WTC11 (cell line): ENCODE measurements at places on chromosomes 16 and 17. TPM values are rescaled to one million over a fixed set of nuclear protein-coding genes. Genes with fewer than 3 reads are reported as not detected.

LGALS9B gene
- not detected in 3 replicates for total RNA-seq

GRCh38 chr16:76329106-76329505, 51.9 kb downstream of the CNTNAP4 start:
- H3K27ac ChIP-seq, result no peak overlapping the region
- DNase-seq, result no peak
- H3K36me3 ChIP-seq, result peaks cover 20% of the 10 kb centered on the region
- peaks cover 3% of the 10 kb centered on the region; the same call in 1 of the 2 replicates for H3K27me3 ChIP-seq

FLII gene
- 298 to 313 TPM (median 309 TPM) in 3 replicates for total RNA-seq

DNA sequence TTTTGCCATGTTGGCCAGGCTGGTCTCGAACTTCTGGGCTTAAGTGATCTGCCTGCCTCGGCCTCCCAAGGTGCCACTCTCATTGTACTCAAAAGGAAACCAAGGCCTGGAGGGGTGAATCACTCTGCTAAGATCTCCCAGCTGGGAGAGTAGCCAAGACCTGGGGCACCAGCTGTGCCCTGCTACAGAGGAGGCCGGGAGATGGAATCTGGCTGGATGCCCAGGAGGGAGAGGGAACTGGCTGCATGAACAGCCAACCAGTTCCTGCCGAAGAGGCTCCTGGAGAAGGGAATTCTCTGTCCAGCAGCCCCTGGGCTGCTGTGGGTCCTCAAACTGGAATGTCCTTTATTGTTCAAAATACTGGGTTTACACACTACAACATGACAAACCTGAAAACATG, 238.7 kb upstream of the CIBAR2 start:
- H3K27ac ChIP-seq, result no peak overlapping the region
- no peak for DNase-seq
- no peak overlapping the region for H3K4me3 ChIP-seq
- H3K27me3 ChIP-seq, result no peaks in the 10 kb centered on the region; the same call in 1 of the 2 replicates
- H3K4me1 ChIP-seq, result peaks cover 26% of the 10 kb centered on the region

- peaks cover 19% of the 10 kb centered on the region for H3K4me1 ChIP-seq
- H3K4me3 ChIP-seq, result peak overlapping the region; percentile 95
- H3K27me3 ChIP-seq, result no peaks in the 10 kb centered on the region
- peak overlapping the region; percentile 50 for H3K27ac ChIP-seq
- no peaks in the 10 kb centered on the region for H3K36me3 ChIP-seq
- DNase-seq, result no peak
These were observed 1.3 kb downstream of the PEMT start for GRCh38 chr17:17590141-17590751.

DNA sequence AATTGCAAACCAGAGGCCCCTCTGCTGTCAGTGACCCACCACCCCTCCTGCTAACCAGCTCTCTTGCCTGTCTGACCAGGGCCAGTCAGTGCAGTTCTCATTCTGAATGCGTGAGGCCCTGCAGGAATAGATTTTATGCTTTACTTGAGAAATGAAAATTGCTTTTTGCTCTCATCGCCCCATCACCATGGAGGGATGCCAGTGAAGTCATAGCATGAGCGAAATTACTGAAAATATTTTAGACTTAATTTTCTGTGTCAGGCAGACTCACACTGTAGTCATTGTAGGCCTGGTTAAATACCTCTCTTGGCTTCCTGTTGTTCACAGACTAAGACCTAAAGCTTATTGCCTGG, 490.5 kb upstream of the CDH5 start:
- no peak overlapping the region for H3K4me3 ChIP-seq
- H3K36me3 ChIP-seq, result no peaks in the 10 kb centered on the region
- H3K27me3 ChIP-seq, result no peaks in the 10 kb centered on the region

DNA sequence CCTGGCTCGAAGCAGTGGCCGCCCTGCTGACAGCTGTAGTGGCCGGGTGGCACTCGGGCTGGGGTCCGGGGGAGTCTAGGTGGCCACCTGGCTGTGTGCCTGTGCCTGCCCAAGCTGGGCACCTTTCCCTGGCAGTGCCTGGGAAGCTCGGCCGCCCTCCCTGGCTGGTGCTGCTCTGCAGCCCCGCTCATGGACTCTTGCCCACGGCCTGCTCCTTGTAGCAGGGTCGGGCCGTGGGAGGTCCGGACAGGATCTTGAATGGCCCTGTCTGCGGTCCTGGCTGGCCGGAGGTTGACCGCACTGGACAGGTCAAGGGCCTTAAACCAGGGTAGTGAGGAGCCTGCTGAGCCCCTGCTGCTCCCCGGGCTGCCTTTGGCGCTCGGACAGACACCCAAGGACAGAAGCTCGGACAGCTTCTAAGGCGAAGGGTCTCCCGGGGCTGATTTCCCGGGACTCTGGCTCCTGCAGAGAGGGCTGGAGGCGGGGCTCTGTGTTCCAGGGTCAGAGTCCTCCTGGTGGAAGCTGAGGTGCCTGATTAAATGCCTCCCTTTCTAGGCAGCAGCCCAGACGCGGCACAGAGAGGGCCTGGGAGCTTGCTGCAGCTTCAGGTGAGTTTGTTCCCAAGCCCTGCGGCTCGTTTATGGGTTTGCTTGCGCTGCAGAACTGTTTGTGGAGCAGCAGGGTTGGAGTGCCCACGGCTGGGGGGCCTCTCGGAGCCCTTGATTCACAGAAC, 6.0 kb downstream of the CAPN15 start:
- H3K4me3 ChIP-seq, result no peak overlapping the region
- H3K27ac ChIP-seq, result no peak overlapping the region
- DNase-seq, result peak; percentile 52
- H3K4me1 ChIP-seq, result peaks cover 10% of the 10 kb centered on the region
- H3K36me3 ChIP-seq, result peaks cover 3% of the 10 kb centered on the region; the same call in 1 of the 2 replicates
- no peaks in the 10 kb centered on the region for H3K27me3 ChIP-seq

CRYBA1 gene
- total RNA-seq, result not detected in 3 replicates

- no peak overlapping the region for H3K27ac ChIP-seq
- no peak for DNase-seq
- H3K4me1 ChIP-seq, result peaks cover 14% of the 10 kb centered on the region
- H3K4me3 ChIP-seq, result no peak overlapping the region
- no peaks in the 10 kb centered on the region for H3K36me3 ChIP-seq
These were observed 43.2 kb downstream of the MYH3 start for GRCh38 chr17:10613775-10614513.

NPIPA5 gene
- 9.1 to 15.0 TPM (median 14.2 TPM) in 3 replicates for total RNA-seq

PRR14 gene
- total RNA-seq, result 21.9 to 24.3 TPM (median 22.0 TPM) in 3 replicates

- no peak overlapping the region for H3K4me3 ChIP-seq
- DNase-seq, result no peak
These were observed 18.3 kb downstream of the RND2 start for GRCh38 chr17:43043307-43043706.

GRCh38 chr17:73654241-73654640, 10.0 kb upstream of the SDK2 start:
- DNase-seq, result no peak
- H3K27ac ChIP-seq, result no peak overlapping the region
- H3K4me1 ChIP-seq, result peaks cover 23% of the 10 kb centered on the region
- no peak overlapping the region for H3K4me3 ChIP-seq

CX3CL1 gene
- 0.66 to 1.2 TPM (median 1.1 TPM) in 3 replicates for total RNA-seq

DNA sequence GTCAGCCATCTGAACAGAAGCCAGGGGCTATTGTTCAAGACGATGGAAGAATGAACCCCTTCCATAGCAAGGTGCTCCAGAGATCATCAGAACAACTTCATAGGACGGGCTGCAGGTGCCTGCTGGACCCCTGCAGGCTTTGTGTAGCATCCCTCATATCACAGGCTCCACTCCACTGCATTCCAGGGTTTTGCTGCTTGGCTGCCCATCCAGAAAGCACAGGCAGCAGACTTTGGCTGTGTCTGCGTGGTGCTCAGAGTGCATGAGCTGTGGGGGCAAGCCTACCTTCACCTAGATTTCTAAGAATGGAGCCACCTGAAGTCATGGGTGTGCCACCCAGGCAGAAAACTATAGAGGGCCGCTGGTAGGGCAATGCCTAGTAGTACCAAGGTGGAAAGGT, 93.9 kb upstream of the NLRP1 start:
- H3K4me1 ChIP-seq, result peaks cover 23% of the 10 kb centered on the region
- peaks cover 3% of the 10 kb centered on the region; the same call in 1 of the 2 replicates for H3K27me3 ChIP-seq
- no peak for DNase-seq
- H3K4me3 ChIP-seq, result no peak overlapping the region
- no peak overlapping the region for H3K27ac ChIP-seq

DNA sequence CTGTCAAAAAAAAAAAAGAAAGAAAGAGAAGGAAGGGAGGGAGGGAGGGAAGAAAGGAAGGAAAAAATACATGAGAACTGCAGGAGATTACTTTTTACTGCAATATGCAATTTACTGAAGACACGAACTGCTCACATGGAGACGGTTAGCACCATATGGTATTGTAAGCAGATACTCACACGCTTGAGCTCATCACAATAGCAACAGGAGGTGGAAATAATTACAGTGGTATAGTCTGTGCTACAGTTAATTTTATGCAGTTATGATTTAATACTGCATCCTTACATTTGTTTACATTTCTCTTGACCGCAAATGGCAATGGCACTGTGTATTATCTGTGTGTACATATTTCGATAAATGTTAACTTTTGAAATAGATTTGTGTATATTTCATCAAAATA, 21.4 kb upstream of the SLC46A1 start:
- peaks cover 3% of the 10 kb centered on the region; the same call in 1 of the 2 replicates for H3K27me3 ChIP-seq
- H3K4me3 ChIP-seq, result no peak overlapping the region
- DNase-seq, result no peak
- H3K36me3 ChIP-seq, result no peaks in the 10 kb centered on the region
- no peaks in the 10 kb centered on the region for H3K4me1 ChIP-seq
- no peak overlapping the region for H3K27ac ChIP-seq

GRCh38 chr16:24141917-24142316, 114.2 kb upstream of the CACNG3 start:
- DNase-seq, result no peak
- peaks cover 12% of the 10 kb centered on the region for H3K36me3 ChIP-seq
- H3K27ac ChIP-seq, result peak overlapping the region; percentile 11; the same call in 1 of the 2 replicates
- H3K27me3 ChIP-seq, result peaks cover 6% of the 10 kb centered on the region; the same call in 1 of the 2 replicates
- no peak overlapping the region for H3K4me3 ChIP-seq

DNA sequence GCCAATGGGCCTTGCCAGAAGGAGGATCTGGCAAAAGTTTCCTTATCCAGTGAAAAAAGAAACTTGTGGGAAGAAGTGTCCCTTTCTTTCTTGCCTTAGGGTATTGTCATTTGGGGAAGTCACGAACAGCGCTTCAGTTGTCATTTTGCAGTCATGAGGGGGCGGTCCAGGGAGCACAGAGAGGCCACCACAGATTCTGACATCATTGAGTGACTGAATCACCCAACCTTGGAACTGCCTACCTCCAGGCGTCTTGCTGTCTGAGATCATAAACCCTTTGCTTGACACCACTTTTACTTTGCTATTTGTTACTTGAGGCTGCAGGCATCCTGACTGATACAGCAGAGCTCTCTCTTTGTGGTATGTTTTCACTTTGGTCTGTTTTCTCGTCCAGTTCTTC, 3.1 kb upstream of the WSCD1 start:
- no peak overlapping the region for H3K4me3 ChIP-seq
- H3K27me3 ChIP-seq, result peaks cover 16% of the 10 kb centered on the region
- no peak overlapping the region for H3K27ac ChIP-seq

GRCh38 chr17:46010597-46011186, 11.6 kb downstream of the STH start:
- H3K27ac ChIP-seq, result no peak overlapping the region
- no peak overlapping the region for H3K4me3 ChIP-seq
- no peaks in the 10 kb centered on the region for H3K27me3 ChIP-seq
- H3K36me3 ChIP-seq, result no peaks in the 10 kb centered on the region
- DNase-seq, result no peak

DNA sequence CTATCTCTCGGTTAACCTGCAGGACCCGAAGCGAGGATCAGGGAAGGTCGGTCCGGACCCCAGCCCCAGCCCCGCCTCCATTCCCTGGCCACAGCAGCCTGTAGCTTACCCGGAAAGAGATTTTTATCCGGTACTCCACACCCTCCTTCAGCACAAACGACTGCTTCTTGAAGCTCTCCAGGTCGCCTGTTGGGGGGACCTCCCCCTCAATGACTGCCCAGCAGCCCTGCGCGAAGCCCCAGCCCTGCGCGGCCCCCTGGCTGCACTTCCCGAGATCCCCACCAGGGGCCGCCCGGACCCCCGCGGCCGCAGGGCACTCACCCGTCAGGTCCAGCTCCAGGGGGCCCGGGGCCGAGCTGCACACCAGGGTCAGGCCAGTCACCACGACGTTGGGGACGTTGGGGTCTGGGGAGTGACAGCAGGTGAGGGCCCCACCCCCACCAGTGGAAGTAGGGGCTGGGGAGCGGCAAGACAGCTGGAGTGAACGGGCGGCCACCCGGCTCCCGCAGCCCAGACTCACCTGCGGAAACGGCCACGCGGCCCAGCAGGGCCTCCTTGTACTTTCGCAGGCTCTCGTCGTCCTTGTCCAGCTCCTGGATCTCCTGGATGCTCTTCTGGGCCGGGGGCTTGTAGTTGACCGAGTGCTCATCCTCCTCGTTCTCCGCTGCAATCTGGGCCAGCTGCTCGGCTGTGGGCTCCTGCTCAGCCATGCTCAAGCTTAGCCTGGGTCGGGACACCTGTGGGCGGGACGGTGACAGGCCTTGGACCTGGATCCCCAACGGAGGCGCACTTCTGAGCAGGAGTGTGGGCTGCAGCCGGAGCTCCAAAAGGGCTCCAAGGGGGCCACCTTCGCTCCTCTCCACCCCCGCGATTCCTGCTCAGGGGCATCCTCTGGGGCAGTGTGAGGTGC, 1.7 kb downstream of the ARHGDIA start:
- H3K27me3 ChIP-seq, result no peaks in the 10 kb centered on the region; the same call in 1 of the 2 replicates
- peaks cover 16% of the 10 kb centered on the region for H3K4me1 ChIP-seq

SLFN11 gene
- 0.26 to 0.53 TPM (median 0.27 TPM) in 3 replicates for total RNA-seq

- H3K4me1 ChIP-seq, result peaks cover 42% of the 10 kb centered on the region
- peak; percentile 48 for DNase-seq
- peaks cover 14% of the 10 kb centered on the region for H3K27me3 ChIP-seq
- H3K4me3 ChIP-seq, result peak overlapping the region; percentile 97
- H3K27ac ChIP-seq, result no peak overlapping the region
- no peaks in the 10 kb centered on the region for H3K36me3 ChIP-seq
These were observed 430 bp downstream of the AMFR start for GRCh38 chr16:56424791-56425438.

- H3K4me3 ChIP-seq, result no peak overlapping the region
- no peak overlapping the region for H3K27ac ChIP-seq
- no peaks in the 10 kb centered on the region for H3K27me3 ChIP-seq
- no peak for DNase-seq
These were observed 22.4 kb upstream of the MNT start for GRCh38 chr17:2423271-2423670.

CNEP1R1 gene
- total RNA-seq, result 13.2 to 13.8 TPM (median 13.7 TPM) in 3 replicates

DNA sequence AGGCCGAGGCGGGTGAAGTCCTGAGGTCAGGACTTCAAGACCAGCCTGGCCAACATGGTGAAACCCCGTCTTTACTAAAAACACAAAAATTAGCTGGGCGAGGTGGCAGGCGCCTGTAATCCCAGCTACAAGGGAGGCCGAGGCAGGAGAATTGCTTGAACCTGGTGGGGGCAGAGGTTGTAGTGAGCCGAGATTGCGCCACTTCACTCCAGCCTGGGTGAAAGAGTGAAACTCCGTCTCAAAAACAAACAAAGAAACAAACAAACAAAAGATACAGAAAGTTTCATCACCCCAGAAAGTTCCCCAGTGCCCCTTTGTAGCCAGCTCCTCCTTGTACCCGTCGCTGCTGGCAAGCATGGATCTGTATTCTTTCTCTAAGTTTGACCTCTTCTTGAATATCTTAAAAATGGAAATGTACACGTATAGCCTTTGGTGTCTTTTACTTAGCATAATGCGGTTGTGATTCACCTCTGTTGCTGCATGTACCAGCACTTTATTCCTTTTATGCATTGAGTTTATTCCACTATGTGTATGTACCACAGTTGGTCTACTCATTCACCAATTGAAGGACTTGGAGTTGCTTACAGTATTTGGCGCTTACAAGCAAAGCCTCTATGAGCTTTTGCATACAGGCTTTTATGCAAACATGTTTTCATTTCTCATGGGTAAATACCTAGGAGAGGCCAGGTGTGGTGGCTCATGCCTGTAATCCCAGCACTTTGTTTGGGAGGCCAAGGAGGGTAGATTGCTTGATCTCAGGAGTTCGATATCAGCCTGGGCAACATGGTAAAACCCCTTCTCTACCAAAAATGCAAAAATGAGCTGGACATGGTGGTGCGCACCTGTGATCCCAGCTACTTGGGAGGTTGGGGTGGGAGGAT, 87.5 kb upstream of the CLEC18A start:
- no peak overlapping the region; the same call in 1 of the 2 replicates for H3K27ac ChIP-seq
- no peak for DNase-seq
- no peak overlapping the region for H3K4me3 ChIP-seq

ABAT gene
- 4.4 to 6.6 TPM (median 5.4 TPM) in 3 replicates for total RNA-seq
